ENCODE measurements at places on chromosomes 7 and 10.

DNA sequence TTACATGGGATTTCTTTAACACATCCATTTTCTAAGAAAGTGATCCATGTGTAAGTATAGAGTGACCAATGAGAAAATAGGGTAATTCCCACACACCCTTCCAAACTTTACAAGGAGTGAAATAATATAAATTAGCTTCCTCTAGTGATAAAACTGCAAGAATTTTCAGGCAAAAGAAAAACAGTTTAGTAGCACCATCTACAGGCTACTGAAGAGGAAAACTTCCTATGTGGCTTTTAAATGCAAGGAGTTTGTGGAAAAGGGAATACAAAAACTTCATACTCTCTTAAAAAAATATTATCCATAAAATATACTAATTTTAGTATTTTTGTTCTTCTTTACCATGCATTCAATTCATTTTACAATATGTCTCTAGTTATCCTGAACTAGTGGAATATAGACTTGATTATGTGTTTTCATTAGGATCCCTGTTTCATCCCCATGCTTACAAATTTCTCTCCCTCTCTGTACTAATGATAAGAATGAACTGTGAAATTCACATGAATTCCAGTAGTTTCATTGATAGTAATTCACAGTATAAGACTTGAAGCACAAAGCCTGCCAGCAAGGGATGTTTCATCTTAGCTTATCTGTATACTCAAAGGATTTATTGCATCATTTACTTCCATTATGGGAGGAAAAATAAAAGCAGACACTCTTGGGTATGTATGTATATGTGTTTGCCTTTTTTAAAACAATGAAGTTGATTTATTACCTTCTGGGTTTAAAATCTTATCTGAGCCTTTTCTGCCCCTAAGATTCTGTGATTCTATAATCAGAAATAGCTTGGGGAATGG, 442.9 kb downstream of the AUTS2 start:
- no peak for DNase-seq

DNA sequence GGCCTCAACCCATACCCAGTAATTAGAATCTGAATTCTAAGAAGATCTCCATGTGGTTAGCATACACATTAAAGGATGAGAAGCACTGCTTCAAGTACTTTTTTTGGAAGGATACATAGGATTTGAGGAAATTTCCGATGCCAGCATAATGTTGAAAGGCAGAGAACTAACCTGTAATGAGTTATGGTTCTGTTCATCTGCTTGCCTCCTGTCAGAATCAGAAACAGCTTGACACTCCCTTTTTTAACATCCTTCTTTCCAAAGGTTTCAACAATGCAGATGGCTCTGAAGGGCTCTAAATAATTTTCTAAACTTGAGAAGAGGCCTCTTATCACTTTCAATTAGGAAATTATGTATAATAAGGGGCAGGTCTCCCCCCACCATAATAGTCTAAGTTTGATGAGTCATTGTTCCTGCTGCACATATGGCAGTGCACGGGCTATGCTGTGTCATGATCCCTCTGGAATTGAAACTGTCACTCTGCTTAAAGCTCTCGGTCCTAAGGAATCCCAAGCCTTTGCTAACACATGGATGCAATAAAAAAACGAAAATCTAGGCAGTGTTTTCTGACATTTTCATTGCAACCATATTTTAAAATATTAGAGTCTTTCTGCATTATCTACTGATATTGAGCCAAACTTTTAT, 291.2 kb upstream of the FZD1 start:
- DNase-seq = no peak

- no peak for DNase-seq
Observed at GRCh38 chr7:55494951-55495350, 77.4 kb downstream of the VOPP1 start.

GRCh38 chr7:97089771-97090170, 27.7 kb upstream of the SDHAF3 start:
- no peak for DNase-seq

- no peak for DNase-seq
Observed at GRCh38 chr10:121828045-121828444, 99.8 kb downstream of the ATE1 start.

DNA sequence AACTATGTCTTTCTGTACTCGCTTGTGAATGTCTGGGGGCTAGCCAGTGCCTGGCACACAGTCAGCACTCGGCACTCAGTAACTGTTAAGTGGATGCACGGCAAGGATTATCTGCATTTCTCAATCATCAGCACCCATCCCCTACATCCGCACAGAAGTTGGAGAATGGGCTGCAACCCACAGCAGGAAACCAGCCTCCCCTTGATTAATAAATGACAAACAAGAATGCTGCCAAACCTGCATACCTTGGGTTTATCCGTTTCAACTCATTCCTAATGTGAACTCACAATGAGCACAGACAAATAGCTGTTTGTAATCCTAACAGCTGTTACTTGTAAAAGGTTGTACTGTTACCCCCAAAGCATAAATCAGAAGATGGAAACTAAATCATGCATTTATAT, 28.9 kb downstream of the PPP1R3C start:
- no peak for DNase-seq

GRCh38 chr7:33796538-33796937, 108.8 kb upstream of the BMPER start:
- no peak for DNase-seq

- no peak for DNase-seq
Observed at GRCh38 chr10:102988404-102989314, 70.6 kb downstream of the CNNM2 start.

DNA sequence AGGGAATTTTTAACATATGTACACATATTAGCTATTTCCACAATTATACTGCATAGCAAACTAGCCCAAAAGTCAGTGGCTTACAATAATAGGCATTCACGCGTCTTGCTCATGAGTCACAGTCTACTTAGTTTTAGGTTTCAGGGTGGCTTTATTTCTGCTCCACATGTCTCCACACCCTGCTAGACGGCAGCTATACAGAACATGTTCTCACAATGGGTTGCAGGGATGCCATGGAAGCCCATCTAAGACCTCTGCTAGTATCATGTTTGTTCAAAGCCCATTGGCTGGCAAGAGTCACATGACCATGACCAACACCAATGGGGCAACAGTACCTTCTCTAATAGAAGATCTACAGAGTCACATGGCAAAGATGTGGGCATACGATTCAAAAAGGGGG, 96.3 kb upstream of the NEBL start:
- no peak for DNase-seq

DNA sequence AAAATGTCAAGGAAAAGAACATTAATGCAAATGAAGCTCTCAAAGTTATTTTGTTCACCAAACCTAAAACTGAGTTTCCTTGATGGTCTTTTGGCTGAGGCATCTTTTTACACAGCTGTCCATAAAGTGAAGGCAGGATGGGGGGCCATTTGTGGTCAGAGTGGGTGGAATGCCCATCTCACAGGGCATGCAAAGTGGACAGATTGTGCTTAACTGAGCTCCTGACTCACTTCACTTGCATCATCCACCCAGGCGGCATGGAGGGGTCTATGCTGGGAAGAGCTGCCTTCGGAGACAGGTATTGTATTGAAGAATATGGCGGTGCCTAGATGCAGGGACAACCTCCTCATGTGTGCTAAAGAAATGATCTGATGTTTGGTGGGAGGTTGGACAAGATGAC, 905.3 kb downstream of the KCNMA1 start:
- no peak for DNase-seq

GRCh38 chr10:45279682-45280081, 35.7 kb downstream of the OR13A1 start:
- no peak for DNase-seq

GRCh38 chr7:134520130-134520529, 7.2 kb upstream of the AKR1B10 start:
- no peak for DNase-seq

GRCh38 chr10:58275261-58275660, 6.3 kb downstream of the CISD1 start:
- no peak for DNase-seq

DNA sequence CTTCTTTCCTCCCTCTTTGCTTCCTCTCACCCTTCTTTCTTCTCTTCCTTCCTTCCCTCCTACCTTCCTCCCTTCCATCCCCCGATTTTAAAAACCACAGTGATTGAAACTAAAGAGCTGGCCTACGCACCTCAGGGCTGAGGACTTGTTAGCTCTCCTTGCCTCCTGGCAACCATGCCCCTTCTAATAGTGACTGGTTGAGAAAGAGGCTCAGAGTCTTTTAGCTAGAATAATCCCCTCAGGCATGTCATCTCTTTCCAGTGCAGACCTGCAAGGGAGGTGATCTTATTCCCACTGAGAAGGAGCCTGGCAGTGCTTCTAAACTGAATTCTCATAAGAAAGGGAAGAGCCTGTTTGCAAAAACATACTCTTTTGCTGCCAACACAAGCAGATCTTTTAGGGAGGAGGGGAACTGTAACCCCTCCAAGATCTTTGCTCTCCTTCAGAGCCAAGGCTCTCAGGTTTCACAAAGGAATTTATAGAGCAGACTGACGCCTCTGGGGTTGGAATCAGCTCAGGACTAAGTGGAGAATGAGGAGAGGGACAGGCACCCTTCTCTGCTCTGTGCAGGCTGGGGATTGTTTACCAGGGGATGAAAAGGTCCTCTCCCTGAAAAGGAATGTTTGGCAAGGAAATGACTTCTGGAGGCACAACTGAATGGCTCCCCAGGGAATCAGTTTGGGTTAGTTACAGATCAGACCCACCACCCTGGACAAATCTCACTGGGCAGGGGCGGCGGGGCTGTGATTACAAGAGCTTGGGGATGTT, 9.4 kb upstream of the ANKRD1 start:
- DNase-seq = no peak

DNA sequence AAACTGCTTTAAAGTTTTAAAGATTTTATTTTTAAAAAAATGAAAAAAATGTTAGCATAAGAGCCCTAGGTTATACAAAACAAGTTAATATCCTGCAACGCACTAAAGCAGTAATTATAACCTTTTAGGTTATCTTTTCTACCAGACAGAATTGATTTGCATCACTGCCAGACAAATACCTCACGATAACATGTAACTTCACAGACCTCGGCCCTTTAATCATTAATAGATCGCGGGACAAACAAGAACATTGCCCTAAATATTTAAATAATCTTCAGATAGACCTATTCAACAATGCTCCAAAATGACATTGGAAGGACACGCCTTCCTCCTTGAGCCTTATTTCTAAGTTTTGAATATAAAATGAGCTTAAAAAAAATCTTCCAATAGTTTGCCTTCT, 23.8 kb upstream of the C7orf33 start:
- DNase-seq = no peak

DNA sequence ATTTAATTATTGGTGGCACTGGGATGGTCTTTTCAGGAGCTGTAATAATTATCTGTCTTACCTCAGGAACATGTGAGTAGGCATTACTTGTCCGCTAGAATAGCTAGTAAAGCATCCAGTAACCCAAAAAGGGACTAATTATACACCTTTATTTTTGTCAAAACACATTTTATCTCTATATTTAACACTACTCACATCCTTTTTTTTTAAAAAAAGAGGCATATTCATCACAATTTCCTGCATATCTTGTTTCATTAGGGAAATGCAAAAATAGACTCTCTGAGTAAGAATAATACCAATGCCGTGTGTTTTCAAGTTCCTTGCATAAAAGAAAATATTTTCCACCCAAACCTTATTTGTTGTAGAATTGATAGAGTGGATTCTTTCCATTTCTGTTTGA, 99.5 kb downstream of the VTI1A start:
- DNase-seq = no peak
